Panc1 (cell line): ENCODE measurements at places on chromosomes 2 and 18. TPM values are rescaled to one million over a fixed set of nuclear protein-coding genes. Genes with fewer than 3 reads are reported as not detected.

DNA sequence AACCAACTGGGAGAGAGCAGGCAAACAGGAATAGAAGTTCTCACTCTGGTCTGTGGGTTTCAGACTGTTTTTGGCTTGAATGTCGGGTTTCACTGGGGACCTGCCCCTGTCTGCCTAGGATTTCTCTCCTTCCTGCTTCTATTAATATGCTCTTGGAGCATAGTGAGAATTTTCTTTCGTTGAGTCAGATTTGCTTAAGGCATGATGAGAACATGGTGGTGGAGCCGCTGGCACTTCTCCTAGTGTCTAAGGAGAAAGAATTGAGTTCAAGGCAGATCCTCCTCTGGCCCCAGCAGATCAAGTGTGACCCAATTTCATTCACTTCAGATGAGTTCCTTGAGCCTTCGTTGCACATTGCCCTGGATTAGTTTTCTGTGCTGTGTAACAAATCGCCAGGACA lies 103.9 kb upstream of the HS6ST1 start:
- no peaks in the 10 kb centered on the region; the same call in none of the 2 replicates for H3K4me1 ChIP-seq
- H3K36me3 ChIP-seq: no peaks in the 10 kb centered on the region
- no peak overlapping the region for H3K27ac ChIP-seq
- no peak for DNase-seq
- no peak overlapping the region for H3K4me3 ChIP-seq
- H3K27me3 ChIP-seq: no peaks in the 10 kb centered on the region

SETBP1 gene
- total RNA-seq: 0.23 TPM

GRCh38 chr2:58494071-58494501 lies 253.0 kb upstream of the FANCL start:
- H3K36me3 ChIP-seq: no peaks in the 10 kb centered on the region
- H3K4me1 ChIP-seq: no peaks in the 10 kb centered on the region
- H3K27me3 ChIP-seq: no peaks in the 10 kb centered on the region
- no peak overlapping the region for H3K27ac ChIP-seq
- H3K4me3 ChIP-seq: no peak overlapping the region

GRCh38 chr18:48997985-48998831 lies 47.4 kb upstream of the SMAD7 start:
- H3K4me1 ChIP-seq: peaks cover 27% of the 10 kb centered on the region
- DNase-seq: peak; percentile 82
- no peak overlapping the region for H3K4me3 ChIP-seq
- no peaks in the 10 kb centered on the region for H3K36me3 ChIP-seq

INHBB gene
- 38.2 TPM for total RNA-seq

DNA sequence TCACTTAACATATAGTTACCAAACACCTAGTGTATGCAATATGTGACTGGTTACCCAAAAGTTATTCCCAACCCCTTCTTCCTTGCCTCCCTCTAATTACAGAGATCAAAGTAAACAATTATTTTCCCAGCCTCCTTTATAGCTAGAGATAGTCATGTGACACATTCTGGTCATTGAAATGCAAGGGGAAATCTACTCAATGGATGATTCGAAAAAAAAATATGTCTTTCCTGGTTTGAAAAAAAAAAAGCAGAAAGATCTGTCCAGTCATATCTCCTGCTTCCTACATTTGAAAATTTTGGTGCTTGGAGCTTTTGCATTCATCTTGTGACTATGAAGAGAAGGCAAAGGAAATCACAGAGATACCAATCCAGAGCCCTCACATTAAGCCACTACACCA lies 27.6 kb upstream of the UGP2 start:
- H3K27ac ChIP-seq: no peak overlapping the region
- H3K27me3 ChIP-seq: no peaks in the 10 kb centered on the region
- no peaks in the 10 kb centered on the region for H3K36me3 ChIP-seq
- no peaks in the 10 kb centered on the region for H3K4me1 ChIP-seq
- H3K4me3 ChIP-seq: no peak overlapping the region

GRCh38 chr2:60992985-60993392 lies 24.5 kb upstream of the PEX13 start:
- H3K27ac ChIP-seq: no peak overlapping the region
- H3K36me3 ChIP-seq: no peaks in the 10 kb centered on the region
- no peak overlapping the region for H3K4me3 ChIP-seq
- H3K4me1 ChIP-seq: no peaks in the 10 kb centered on the region
- no peak for DNase-seq
- H3K27me3 ChIP-seq: no peaks in the 10 kb centered on the region

D2HGDH gene
- total RNA-seq: 53.0 TPM

- no peak overlapping the region for H3K4me3 ChIP-seq
- no peaks in the 10 kb centered on the region for H3K36me3 ChIP-seq
- DNase-seq: no peak
- H3K27me3 ChIP-seq: no peaks in the 10 kb centered on the region
- no peaks in the 10 kb centered on the region for H3K4me1 ChIP-seq
Measured at GRCh38 chr2:238694136-238694755, 153.6 kb upstream of the TWIST2 start.

DNA sequence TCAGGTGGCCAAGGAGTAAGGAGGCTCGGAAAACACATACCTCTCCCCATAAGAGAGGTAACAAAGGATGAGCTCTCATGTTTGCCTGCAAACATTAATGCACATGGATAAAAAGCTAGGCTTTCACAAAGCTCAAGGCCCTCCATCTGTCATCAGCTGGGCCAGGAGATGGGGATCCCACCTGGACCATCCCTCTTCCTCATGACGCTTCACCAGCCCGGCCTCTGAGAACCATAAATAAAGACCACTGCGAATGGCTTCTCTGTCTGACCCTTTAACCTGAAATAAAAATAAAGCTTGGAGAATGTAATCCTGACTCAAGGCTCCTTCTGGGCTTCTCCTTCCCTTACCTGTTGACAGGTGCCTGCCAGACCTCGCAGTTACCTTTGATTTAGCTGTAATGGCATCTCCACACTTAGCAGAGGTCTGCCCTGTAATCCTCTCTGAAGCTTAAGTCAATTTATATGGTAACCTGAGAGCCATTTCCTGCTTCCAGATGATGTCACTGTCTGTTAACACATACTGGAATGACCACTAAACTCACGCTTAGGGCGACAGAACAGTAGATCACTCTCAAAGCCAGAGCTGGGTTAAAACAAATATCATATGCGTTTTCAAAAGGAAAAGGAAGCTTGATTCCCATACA lies 29.3 kb upstream of the FOXI3 start:
- H3K27ac ChIP-seq: no peak overlapping the region
- H3K4me1 ChIP-seq: no peaks in the 10 kb centered on the region
- no peak overlapping the region for H3K4me3 ChIP-seq
- H3K27me3 ChIP-seq: no peaks in the 10 kb centered on the region
- H3K36me3 ChIP-seq: no peaks in the 10 kb centered on the region

RPRD1A gene
- total RNA-seq: 44.0 TPM

DNA sequence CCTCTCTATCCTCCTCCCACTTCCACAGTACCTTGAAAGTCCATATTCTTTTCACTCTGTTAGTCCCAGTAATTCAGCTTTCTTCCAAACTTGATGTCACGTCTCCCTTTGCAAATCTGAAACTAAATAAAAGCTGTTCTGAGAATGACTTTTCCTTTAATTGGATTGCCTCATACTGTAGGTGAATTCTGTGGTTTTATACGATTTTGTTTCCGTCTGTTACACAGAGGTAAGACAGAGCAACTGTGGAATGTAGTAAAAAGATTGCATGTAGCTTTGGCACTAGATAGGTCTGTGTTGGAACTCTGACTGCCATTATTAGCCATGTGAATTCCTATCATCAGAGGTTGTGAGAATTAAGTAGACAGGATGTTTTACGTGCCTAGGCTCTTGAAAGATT lies 25.9 kb downstream of the MALT1 start:
- no peak overlapping the region for H3K27ac ChIP-seq
- no peak overlapping the region for H3K4me3 ChIP-seq
- no peaks in the 10 kb centered on the region for H3K4me1 ChIP-seq
- H3K36me3 ChIP-seq: peaks cover 2% of the 10 kb centered on the region; the same call in 1 of the 2 replicates

KHK gene
- 1.5 TPM for total RNA-seq

GRCh38 chr2:205087862-205088261 lies 542.6 kb downstream of the PARD3B start:
- no peaks in the 10 kb centered on the region for H3K27me3 ChIP-seq
- no peak overlapping the region for H3K27ac ChIP-seq
- no peak for DNase-seq

SPC25 gene
- 21.1 TPM for total RNA-seq

COL5A2 gene
- 144 TPM for total RNA-seq

ACMSD gene
- total RNA-seq: not detected

GRCh38 chr2:239621611-239622010 lies 220.8 kb upstream of the HDAC4 start:
- DNase-seq: no peak
- no peak overlapping the region for H3K4me3 ChIP-seq
- no peaks in the 10 kb centered on the region for H3K27me3 ChIP-seq
- H3K4me1 ChIP-seq: no peaks in the 10 kb centered on the region
- no peaks in the 10 kb centered on the region for H3K36me3 ChIP-seq

GRCh38 chr2:239882331-239882732 lies 142.8 kb downstream of the NDUFA10 start:
- H3K27ac ChIP-seq: no peak overlapping the region
- H3K4me1 ChIP-seq: no peaks in the 10 kb centered on the region
- no peak overlapping the region for H3K4me3 ChIP-seq
- H3K27me3 ChIP-seq: no peaks in the 10 kb centered on the region; the same call in 1 of the 2 replicates
- H3K36me3 ChIP-seq: no peaks in the 10 kb centered on the region
- DNase-seq: peak; percentile 18

DNA sequence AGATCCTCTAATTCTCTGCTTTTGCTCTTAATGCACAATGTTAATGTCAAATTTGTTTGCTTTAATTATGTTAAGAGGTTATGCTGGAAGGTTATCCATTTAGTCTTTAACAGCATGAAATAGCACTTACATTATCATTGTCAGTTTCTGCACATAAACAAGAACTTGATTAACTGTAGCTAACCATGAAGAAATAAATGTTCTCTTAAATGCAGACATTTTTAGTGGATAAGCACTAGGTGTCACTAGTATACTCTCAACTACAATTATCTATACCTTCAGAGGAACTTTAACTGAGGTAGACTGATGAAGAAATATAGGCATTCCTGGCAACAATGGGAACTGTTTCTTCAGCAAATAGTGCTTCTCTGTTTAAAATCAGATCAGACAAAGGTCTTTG lies 178.8 kb upstream of the CHST9 start:
- H3K27me3 ChIP-seq: no peaks in the 10 kb centered on the region
- H3K36me3 ChIP-seq: no peaks in the 10 kb centered on the region
- no peak for DNase-seq
- no peak overlapping the region for H3K27ac ChIP-seq
- H3K4me1 ChIP-seq: no peaks in the 10 kb centered on the region

- peaks cover 8% of the 10 kb centered on the region for H3K27me3 ChIP-seq
- no peaks in the 10 kb centered on the region for H3K4me1 ChIP-seq
- H3K36me3 ChIP-seq: no peaks in the 10 kb centered on the region
- H3K27ac ChIP-seq: no peak overlapping the region
Measured at GRCh38 chr2:71903841-71904240, 243.8 kb downstream of the CYP26B1 start.

NETO1 gene
- total RNA-seq: not detected

- H3K36me3 ChIP-seq: no peaks in the 10 kb centered on the region
- H3K4me1 ChIP-seq: peaks cover 51% of the 10 kb centered on the region
- H3K27ac ChIP-seq: peak overlapping the region; percentile 99
- no peaks in the 10 kb centered on the region for H3K27me3 ChIP-seq
- H3K4me3 ChIP-seq: no peak overlapping the region
Measured at GRCh38 chr2:1635823-1636222, 108.5 kb downstream of the PXDN start.

SFT2D3 gene
- total RNA-seq: 5.6 TPM

DNA sequence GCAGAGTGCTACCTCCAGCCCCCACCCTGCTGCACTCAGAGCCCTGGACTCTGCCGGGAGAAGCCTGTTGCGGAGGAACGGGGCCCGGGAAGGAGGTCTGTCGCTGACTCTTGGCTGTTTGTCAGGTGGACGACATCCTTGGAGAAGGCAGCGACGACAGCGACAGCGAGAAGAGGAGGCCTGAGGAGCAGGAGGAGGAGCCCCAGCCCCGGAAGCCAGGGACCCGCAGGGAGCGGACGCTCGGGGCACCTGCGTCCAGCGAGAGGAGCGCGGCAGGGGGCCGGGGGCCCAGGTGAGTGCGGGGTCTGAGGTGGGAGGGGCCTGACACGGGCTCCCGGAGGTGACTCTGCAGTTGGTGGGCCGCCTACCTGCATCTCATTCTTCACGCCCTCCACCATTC lies 56.6 kb downstream of the CTDP1 start:
- peaks cover 3% of the 10 kb centered on the region; the same call in 1 of the 2 replicates for H3K36me3 ChIP-seq
- H3K27ac ChIP-seq: no peak overlapping the region
- H3K27me3 ChIP-seq: no peaks in the 10 kb centered on the region
- no peak for DNase-seq

MAP3K19 gene
- total RNA-seq: not detected

CCT4 gene
- 239 TPM for total RNA-seq

- H3K4me3 ChIP-seq: peak overlapping the region; percentile 54
- no peak overlapping the region for H3K27ac ChIP-seq
- H3K27me3 ChIP-seq: no peaks in the 10 kb centered on the region
Measured at GRCh38 chr2:128316777-128317180, 1.9 kb downstream of the HS6ST1 start.

PUS10 gene
- total RNA-seq: 5.2 TPM

DNA sequence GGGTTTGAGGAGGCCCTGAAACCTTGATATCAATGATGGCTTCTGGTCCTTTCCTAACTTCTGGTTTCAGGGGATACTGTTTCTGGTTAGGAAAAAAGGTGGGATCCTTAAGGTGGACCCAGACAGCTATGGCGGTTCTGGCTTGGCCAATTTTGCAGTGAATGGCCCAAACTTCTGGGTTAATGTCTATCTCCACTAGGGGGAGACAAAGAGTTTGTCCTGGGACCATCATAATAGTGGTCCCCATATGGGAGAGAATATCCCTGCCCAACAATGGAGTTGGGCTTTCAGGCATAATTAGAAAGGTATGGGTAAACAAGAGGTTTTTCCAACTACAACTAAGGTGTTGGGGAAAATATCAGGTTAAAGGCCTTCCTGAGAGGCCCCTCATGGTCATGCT lies 273.5 kb downstream of the CALCRL start:
- H3K27me3 ChIP-seq: no peaks in the 10 kb centered on the region
- H3K27ac ChIP-seq: no peak overlapping the region
- no peaks in the 10 kb centered on the region for H3K36me3 ChIP-seq

ZEB2 gene
- 1.1 TPM for total RNA-seq

DNA sequence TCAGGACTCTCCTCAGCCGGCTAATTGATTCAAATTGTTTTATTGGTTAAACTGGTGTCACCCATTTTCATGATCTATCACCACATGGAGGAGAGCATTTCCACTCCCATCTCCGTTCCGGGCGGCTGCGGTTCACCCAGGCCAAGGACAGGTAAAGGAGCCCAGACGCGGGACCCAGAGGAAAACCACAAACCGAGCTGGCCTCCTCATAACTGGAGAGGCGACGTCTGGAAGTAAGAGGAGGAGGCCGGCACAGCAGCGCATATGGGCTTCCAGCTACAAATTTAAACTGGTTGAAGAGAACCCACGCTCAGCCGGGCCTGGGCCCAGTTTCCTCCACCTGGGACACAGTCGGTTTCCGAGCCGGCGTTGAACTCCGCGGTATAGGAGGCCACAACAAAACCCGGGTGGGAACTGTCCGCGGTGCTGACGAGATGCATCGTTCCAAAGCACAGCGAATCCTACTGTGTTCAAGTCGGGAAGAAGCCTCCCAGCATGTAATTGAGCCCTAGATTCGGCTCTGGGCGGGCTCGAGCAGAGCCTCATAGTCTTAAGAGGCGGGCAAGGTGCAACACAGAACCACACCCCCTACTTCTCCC lies 3.0 kb upstream of the SKOR2 start:
- H3K27ac ChIP-seq: no peak overlapping the region
- H3K4me1 ChIP-seq: no peaks in the 10 kb centered on the region
- H3K4me3 ChIP-seq: no peak overlapping the region
- no peak for DNase-seq
- no peaks in the 10 kb centered on the region for H3K36me3 ChIP-seq

NYAP2 gene
- total RNA-seq: not detected

DPYSL5 gene
- 0.31 TPM for total RNA-seq

GRCh38 chr2:159564081-159564480 lies 52.3 kb downstream of the BAZ2B start:
- H3K27me3 ChIP-seq: no peaks in the 10 kb centered on the region
- H3K4me3 ChIP-seq: no peak overlapping the region
- no peaks in the 10 kb centered on the region for H3K4me1 ChIP-seq
- no peak overlapping the region for H3K27ac ChIP-seq
